ENCODE measurements at places on chromosomes 2 and 18.

DNA sequence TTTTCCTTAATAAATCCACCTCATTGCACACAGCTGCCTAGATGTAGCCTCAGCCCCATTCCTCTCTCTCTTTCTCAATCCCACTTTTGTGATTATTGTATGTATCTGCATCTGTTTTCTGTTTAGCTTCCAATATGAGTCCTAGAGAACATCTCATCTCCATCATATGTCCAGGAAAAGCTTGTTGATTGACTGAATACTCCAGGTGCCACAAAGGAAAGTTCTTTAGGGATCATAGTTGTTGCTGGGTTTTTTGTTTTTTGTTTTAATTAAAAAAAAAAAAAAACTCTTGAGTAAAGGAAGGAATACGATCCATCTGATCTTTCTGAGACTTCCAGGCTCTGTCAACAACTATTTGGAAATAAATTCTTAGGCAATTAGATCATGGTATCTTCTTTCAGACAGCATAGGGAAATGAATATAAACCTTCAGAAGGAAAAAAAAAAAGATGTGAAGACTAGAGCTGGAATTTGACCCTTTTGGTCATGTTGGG lies 42.5 kb downstream of the KIAA2012 start:
- no peak for DNase-seq

- DNase-seq, result no peak
Measured at GRCh38 chr18:11761553-11761952, 72.5 kb downstream of the GNAL start.

- DNase-seq, result no peak
Measured at GRCh38 chr18:47968721-47969120, 38.3 kb upstream of the SMAD2 start.

- DNase-seq, result no peak
Measured at GRCh38 chr2:174924061-174924693, 81.0 kb downstream of the CHN1 start.

GRCh38 chr2:167480232-167480985 lies 592.1 kb downstream of the XIRP2 start:
- DNase-seq, result no peak

DNA sequence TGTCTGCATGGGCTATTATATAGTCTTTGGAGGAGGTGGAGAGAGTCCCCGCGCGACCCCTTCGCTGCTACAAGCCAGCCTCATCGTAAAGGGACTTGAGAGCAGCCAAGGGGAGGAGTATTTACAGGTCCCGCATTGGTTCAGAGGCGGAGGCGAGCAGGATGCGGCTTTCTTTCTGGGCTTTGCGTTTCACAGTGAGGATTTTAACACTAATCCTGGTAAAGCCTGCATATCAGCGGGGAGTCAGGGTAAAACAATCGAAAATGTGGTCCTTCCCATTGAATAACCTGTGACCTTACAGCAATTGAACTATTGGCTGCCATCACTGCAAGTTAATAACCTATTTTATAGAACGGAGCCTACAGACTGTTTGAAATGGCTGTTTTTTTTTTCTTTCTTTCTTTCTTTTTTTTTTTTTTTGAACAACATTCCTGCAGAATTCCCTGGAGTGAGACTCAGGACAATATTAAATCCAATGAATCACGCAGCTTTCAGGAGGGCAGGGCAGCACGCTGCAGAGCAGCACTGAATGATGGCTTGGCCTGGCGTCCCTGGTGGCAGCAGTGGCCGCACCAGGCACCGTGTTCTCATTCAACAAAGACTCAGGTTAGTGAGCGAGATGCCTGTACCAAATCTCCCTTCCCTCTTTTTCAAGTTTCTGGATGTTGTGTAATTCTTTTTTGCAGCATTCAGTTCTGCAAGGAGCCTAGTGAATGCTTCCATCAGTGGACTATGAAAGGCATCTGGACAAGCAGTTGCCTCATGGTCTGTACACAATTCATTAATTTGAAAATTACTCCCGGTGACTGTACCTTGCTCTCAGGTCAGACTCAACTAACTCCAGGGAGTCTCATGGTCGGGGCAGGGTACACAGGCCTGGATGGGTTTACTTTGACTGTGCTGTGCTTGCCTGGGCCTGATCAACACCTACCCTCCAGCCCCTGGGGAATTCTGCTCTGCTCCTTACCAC lies 19.8 kb downstream of the SMIM21 start:
- no peak for DNase-seq

DNA sequence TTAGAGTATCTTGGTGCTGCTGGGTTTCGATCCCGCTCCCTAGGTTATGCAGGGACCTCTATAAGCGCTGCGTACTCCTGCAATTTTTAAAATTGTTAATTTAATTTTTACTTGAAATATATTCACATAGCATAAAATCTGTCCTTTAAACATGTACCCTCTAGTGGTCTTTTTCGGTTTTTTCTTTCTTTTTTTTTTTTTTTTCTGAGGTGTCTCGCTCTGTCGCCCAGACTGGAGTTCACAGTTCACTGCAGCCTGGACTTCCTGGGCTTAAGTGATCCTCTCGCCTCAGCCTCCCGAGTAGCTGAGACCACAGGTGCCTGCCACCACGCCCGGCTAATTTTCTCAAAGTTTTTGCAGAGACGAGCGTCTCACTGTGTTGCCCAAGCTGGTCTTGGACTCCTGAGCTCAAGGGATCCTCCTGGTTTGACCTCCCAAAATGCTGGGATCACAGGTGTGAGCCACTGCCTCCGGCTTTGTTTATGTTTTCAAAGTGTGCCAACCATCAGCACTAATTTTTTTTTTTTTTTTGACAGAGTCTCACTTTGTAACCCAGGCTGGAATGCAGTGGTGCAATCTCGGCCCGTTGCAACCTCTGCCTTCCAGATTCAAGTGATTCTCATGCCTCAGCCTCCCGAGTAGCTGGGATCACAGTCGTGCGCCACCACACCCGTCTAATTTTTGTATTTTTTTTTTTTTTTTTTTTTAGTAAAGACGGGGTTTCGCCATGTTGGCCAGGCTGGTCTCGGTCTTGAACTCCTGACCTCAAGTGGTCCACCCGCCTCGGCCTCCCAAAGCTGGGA lies 585 bp upstream of the MOB1A start:
- no peak for DNase-seq

DNA sequence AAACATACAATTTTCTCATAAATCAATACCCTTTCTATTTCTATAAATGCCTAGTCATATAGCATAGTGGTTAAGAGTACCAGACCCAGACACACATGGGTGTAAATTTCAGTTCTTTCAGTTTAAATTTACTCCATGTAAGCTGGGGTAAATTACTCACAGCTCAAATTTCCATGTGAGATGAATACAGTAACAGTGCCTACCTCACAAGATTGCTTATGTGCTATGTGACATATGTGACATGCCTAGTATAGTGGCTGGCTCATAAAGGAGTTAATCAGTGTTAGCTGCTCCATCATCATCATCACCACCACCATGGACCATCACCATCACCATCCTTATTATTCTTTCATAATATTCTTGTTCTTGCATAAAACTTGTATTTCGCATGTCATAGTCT lies 61.6 kb upstream of the CD302 start:
- no peak for DNase-seq

DNA sequence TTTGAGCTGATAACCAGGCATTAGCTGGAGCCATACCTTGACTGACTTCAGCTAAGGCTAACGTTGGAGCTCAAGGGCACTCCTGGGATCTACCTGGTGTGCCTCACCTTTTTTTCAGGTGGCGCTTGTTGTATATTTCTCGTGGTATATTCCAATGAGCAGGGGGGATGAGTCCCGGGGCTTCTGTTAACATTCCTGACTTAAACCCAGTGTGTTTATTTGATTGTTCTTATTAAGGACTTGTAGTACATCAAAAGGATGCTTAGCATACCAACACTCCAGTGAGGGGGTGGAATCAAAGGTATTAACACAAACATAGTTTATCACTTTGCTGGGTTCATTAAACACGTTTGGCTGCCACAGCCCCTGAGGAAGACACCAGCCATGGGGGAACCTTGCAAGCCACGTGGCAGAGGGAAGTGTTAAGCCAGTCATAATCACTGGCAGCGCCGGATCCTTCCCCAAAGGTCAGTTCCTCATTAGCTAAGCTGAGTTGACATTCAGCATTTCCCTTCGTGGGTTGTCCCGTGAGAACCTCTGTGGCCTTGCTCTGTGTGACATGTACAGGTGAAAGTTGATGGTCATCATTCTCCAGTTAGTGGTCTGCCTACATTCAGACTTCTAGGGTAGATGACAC lies 119.5 kb upstream of the MCFD2 start:
- DNase-seq, result no peak

GRCh38 chr2:37070931-37071330 lies 13.2 kb downstream of the HEATR5B start:
- no peak for DNase-seq

DNA sequence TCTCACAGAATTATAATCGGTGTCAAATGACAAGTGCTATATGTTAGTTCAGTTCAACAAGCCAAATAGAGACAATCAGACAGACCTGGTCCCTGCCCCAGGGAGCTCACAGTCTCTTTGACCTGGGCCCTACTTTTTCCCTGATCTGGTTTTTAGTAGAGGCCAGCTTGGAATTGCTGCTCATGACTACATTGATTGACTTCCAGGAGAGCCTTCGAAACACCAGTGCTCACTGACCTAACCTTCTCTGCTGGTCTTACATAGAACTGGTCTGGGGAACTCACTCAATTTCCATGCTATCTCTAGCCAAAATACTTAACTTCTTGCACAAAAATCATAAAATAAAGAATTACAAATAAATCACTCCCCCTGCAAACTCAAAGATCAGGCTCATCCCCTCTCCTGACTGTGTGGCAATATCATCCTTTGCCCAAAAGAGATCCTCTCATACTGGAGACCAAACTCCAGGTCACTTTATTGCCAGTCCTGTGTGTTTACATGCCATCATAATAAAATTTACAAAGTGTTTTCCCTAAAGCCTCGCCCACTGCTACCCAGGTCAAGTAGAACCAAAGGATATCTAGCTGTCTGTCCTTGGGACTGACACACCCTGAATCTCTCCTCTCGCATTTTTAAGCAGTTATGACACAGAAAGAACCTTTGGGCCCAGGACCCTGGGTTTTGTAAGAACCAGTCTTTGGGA lies 53.2 kb downstream of the PROC start:
- DNase-seq, result no peak

DNA sequence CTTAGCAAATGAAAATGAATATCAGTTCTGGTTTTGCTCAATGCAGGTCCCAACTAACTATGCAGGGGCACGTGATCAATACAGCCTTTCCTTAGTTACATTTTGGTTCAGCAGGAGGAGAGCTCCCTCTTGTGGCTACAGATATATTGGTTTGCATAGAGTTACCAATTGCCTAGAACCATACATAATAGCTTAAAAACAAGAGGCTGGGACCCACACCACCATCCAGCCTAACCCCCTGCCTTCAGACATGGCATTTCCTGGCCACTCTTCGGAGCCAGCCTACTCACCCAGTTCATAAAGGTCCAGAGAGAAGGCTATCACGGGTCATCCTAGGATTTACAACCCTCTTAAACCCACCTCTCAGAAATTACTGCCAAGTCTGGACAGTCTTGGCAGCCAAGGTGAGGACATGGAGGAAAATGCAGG lies 10.5 kb downstream of the CCDC93 start:
- peak; percentile 73 for DNase-seq

GRCh38 chr2:33645861-33646260 lies 46.8 kb upstream of the FAM98A start:
- DNase-seq, result peak; percentile 72

DNA sequence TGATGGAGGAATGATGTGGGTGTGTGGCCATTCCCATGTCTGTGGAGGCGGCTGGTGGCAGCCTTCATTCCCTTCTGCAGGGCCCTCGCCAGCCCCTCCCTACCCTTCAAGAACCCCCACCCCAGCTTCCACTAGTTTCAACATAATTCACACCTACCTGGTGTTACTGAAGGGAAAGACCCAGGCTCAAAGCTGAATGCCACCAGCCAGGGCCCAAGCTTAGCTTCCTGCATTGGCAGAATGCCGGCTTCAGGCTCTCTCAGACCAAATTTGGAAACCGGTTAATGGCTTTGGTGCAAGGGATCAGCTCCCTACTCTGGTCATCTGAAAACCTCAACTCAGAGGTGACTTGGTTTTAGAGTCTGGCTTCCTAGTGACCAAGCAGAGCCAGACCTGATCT lies 16.9 kb downstream of the GAREM2 start:
- no peak for DNase-seq

GRCh38 chr2:113058411-113058994 lies 495 bp upstream of the IL36RN start:
- no peak for DNase-seq

DNA sequence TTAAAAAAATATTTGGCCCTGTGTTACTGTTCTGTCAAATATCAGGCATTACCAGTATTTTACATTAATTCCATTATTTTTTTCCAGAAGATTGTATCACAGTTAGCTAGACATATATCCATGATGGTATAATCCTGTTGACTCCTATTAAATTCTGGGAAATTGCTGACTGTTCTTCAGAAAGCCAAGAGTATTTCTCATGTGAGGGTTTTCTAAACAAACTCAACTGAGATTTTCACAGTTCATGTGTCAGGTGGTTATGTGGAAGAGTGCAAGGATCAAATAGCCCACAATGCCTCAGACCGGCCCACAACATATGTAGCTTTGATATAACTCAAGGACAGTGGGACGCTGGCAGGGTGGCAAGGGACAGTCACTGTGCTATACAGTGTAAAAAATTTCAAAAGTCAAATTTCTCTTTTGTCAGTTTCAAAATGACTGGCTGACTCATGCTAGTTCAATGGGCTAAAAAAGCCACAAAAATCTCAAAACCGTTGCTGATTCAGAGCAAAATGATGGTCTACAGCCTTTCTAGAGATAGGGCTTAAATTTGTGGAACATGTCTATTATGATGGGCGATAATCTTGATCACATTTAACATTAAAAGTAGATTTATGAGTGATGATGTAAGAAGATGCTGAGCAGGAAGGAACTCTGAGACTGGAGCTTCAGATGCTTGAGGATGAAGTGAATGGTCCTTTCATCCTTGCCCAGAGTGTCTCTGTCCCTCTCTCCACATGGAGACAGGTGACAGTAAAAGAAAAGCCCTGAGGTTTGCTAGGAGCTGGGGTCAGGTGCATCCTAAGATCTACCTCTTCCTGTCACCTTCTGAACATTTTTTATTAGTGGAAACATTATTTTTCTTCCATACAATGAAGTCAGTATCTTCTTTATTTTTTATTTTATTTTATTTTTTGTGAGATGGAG lies 175.8 kb upstream of the PIEZO2 start:
- DNase-seq, result peak; percentile 76

DNA sequence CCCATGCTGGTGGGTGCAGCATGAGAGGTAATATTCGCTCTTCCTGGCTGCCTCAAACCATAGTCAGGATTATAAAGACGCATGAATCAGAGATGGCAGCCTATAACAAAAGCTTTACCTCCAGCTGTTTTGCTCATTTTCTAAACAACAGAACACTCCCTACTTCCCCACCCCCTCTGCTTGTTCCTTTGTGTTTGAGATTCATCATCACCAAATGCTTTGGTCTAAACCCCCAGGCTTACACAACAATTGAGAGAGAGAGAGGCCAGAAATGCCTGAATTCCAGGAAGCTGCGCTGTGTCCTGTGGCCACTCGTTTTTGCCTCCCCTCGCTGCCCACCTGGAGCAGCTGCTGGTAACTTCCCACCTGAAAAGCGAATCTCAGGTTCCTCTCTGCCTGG lies 78.8 kb upstream of the CAPN13 start:
- no peak for DNase-seq
